Kasumi-1 (cell line): ENCODE measurements at places on chromosomes 3 and 15.

DNA sequence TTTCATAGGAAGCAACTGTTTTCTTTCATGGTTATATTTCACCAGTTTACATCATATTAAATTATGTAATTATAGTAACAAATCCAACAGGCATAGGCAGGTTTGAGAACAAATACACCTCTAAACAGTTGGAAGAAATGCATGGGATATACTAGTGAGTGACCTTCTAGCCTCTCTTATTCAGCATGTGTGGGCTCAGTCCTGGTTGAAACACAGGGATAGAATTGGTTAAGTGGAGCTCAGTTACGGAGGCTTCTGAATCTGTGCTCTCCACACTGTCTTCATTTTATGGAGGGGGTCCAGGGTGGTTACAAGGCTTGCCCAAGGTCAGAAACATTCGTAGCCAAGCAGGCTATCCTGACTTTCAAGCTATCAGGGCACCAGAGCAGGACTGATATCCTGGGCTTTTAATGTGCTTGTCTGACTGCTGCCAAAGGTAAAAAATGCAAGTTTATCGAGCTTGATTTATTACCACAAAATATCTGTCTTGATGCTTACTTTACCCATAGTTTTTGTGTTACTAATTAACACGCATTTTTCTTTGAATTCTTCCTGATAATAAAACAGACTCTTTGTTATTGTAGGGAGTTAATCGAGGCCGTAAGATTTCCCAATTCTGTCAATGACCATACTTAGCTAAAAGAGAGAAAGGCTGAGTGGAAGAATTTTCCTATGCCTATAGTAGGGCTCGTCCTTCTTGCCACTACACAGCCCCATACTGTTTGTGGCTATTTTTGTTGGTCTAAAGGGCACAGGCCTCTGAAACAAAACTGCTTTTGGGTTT is 89.6 kb downstream of the FILIP1L start:
- no peak for DNase-seq

- DNase-seq, result no peak
Observed at GRCh38 chr3:195553268-195553667, 10.1 kb upstream of the PPP1R2 start.

GRCh38 chr3:4865714-4866113 is 113.5 kb upstream of the BHLHE40 start:
- DNase-seq, result no peak

DNA sequence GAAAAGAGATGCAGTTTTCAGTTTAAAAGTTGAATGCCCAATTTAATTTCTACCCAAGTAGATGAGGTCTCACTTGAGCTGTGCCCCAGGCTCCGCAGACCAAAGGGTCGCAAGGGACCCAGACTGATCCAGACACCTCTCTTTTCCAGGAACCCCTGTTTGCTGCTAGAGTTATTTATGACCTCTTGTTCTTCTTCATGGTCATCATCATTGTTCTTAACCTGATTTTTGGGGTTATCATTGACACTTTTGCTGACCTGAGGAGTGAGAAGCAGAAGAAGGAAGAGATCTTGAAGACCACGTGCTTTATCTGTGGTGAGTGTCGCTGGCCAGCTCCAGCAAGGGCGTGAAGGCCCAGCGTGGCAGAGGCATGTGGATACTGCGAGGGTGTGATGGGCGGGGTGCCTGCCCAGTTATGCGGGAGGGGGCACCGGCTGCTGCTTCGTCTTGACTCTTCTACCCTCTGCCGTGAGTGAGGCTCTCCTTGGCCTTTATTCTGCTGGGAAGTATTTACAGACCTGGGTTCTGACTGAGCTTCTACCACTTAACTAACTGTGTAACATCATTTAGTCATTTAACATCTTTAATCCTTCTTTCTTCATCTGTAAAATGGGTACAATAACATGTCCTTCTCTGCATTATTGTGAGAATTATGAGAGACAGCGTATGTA is 164.2 kb upstream of the BHLHE40 start:
- DNase-seq, result no peak

- DNase-seq, result peak; percentile 22
Observed at GRCh38 chr3:96813820-96814650, at the start of gene EPHA6. Gene EPHA6, plus strand, starts transcription at chr3:96814594.

DNA sequence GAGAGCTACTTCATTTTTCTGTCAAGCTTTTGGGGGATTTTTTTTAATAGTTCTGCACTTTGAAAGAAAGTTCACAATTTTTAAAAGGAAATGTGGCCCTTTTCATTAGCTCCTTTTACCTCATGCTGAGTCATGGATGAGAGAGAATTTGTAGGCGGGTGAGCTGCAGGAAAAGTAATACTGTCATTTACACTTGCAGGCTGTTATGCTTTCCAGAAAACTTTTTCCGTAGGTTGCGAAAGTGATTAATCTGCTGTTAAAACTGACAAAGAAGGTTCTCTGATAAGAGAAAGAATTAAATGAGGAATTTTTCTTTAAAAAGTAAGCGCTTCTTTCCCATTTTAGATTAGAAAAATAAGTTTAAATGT is 430.2 kb downstream of the LPP start:
- no peak for DNase-seq

DNA sequence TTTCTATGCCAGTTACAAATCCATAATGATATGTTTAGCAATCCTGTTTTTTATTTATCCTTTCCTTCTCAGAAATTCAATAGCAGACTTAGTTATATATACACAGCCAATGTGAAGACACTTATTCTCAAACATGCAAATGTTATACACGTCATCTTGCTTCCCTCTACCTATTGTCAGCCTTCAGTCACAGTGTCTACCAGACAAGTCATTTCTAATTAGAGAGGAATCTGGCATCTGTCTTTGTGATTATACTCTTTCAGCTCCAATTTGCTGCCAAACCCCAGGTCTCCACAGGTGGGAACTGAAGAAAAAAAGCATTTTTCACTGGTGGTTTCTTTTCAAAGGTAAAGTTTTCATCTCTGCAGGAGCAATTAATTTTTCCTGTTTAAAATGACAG is 793.1 kb downstream of the AGBL1 start:
- DNase-seq, result no peak

DNA sequence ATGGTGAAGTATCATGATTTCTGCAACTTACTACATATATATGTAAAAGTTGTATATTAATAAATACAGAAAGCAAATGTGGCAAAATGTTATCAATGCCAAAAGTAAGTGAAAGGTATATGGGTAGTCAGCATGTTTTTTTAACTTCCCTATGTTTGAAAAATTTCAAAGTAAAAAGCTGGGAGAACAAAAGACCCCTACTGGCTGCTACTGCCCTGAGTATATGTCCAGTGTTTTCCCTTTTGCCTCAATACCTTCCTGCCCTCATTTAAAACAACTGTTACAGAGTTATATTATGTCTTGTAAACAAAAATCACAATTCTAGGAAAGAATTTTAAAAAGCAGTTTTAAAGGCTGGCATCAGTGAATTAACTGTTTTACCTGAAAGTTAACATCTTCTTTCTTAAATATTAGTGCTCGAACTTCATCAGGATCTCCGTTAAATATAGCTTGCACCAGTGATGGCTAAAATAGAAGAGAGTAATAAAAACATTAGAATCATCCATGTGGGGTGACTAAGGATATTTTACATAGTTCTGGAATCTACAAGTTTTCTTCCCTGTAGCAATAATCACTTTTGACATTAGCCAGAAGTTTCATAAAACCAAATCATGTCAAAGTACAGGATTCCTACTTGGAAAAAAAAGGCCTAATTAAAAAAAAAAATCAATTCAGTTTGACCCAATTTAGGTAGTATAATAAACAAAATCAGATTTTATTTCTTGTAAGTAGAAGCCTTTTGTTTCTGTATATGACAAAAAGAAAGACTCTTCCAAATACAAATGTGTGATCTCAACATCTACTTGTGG is 2.7 kb downstream of the ANKRD28 start:
- peak; percentile 6 for DNase-seq
